ENCODE measurements at places on chromosomes 3 and 15.

DNA sequence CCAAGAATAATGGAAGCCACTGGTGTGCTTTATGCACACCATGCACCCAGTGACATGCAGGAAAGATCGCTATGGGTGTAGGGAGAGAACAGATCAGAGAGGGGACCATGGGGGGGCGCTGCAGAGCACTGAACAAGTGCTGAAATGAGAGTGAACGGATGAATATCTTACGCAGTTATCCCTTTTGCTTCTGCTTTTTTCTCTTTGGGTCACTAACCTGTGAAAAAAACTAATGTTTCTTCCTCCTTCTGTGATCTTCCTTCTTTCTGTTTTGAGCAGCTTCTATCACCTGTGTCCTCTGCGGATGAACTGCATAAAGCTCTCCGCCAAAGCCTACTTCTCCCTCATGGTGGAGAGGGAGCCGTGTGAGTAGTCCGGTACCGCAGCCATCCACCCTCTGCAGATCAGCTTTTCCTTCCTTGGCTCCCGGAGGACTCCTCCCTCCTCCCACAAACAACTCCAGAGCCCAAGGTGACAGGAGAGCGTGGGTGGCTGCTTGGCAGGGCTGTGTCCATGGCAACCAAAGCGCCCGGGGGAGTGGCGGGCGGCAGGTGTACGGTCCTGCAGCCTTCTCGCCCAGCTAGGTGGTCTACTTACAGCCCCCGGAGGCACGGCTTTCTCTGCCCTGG lies 106.2 kb downstream of the DGKG start:
- DNase-seq = no peak

GRCh38 chr3:4850211-4850927 lies 128.9 kb upstream of the BHLHE40 start:
- DNase-seq = no peak

DNA sequence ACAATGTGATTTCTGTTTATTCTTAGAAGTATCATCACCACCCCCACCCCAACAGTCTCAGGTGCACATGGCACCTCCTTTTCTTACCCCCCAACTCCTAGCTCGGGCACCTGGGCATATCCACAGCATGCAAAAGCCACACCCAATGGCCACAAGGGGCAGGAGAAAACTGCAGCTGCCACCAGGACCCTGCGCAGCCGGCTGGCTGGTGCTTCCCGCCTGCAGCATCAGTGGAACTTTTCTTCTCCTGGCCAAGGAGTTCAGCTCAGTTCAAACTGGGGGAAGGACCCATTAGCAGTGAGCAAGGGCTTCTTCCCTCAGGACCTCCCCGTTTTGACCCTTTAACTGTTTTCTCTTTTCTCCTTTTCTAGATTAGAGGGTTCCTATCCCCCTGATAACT lies 44.8 kb downstream of the TM4SF18 start:
- no peak for DNase-seq

- DNase-seq = no peak
These were observed 6.3 kb upstream of the CA12 start for GRCh38 chr15:63387748-63388493.
